Amniotic stem cell (primary cell): ENCODE measurements at places on chromosomes 4 and X.

GRCh38 chr4:54542119-54542438 is 115.7 kb upstream of the KIT start:
- DNase-seq, result peak; percentile 43

DNA sequence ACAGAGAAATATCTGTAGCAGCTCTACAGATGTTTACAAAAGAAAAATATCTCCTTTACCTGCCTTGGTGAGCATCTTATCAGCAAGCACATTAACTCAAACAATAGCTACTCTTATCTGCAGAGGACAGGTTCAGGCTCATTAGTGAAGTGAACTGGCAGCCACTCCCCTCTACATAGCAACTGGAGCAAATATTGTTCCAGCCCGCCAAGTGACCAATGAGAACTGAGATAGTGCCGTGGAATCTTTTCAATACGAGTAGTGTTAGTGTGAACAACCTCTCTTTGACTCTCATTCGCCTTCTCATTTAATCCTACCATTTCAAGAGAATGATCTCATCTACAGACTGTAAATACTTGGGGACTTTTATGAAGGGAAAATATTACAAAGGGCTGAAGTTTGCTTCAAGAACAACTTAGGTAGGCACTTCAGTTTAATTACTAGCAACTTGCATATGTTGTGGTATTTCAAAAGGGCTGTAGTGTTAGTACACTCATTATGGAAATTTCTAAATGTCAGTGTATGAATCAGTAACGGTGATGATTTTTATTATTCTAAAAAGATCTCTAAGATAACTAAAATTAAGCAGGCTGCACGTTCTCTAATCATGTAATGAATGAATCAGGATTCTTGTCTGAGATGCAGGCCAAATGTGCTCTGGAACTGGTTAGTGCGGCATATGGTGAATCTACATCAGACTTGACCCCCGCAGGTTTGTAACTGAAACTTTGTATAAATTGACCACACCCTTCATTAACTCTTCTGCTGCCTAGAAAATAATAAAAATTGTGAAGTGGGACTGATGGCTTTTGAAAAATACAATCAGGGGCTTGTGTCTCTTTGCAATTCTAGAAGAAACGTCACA is 72.4 kb downstream of the PALLD start:
- no peak for DNase-seq

DNA sequence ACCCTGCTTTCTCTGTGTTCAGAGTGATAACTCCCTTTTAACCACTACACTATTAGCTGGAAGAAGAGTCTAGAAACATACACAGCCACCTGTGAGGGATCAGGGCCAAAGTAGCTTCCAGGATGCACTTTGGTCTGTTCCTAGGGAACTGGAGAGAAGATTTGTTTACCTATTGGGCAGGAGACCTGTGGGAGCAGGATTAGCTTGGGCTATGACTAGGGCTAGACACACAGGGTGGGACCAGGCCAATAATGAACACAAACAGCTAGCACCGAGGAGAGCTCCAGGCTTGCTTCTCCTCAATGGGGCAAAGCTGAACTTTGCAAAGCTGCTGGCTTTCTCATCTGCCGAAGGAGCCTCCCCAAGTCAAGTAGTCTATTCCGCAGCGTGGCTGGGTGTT is 24.4 kb upstream of the MAP7D3 start:
- DNase-seq, result no peak

- no peak for DNase-seq
These were observed 264.0 kb upstream of the HAND2 start for GRCh38 chr4:173793937-173794510.

GRCh38 chr4:88043001-88043400 is 35.6 kb downstream of the PKD2 start:
- DNase-seq, result no peak

- no peak for DNase-seq
These were observed 281.2 kb upstream of the AGTR2 start for GRCh38 chrX:115889121-115889890.

DNA sequence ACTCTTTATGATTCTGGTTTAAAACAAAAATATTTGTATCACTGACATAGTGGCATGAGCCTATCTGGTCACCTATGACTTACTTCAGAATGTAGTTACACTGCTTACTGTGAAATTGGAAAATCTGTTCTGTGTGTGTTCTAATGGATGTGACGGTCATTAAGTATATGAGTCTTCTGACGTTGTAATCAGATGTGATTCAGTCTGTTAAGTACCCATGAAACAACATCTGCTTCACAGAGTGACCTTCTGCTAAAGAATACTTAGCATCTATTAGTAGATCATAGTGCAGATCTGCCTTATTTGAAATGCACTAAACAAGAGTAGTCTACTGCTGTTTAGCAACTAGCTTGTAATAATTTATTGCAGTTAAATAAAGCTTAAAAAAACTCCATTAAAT is 317.1 kb downstream of the DCTD start:
- no peak for DNase-seq
